ENCODE measurements at places on chromosomes 2 and 18. TPM values are rescaled to one million over a fixed set of nuclear protein-coding genes. Genes with fewer than 3 reads are reported as not detected.

The COL4A4 gene
- 41.4 TPM for polyA plus RNA-seq

The NOL4 gene
- polyA plus RNA-seq, result 2.5 TPM

The STAT4 gene
- polyA plus RNA-seq, result 7.6 TPM

The KLHL29 gene
- polyA plus RNA-seq, result 14.6 TPM

The CHST10 gene
- 22.4 TPM for polyA plus RNA-seq

The IGFBP5 gene
- polyA plus RNA-seq, result 337 TPM

The ALPG gene
- polyA plus RNA-seq, result not detected

The LINC00305 gene
- polyA plus RNA-seq, result 2.8 TPM

The ZNF532 gene
- polyA plus RNA-seq, result 107 TPM

The IWS1 gene
- 79.4 TPM for polyA plus RNA-seq

The CSRNP3 gene
- polyA plus RNA-seq, result 9.9 TPM

The LAMA3 gene
- polyA plus RNA-seq, result 1.7 TPM

The MERTK gene
- polyA plus RNA-seq, result 17.0 TPM

The FBXO48 gene
- polyA plus RNA-seq, result 1.6 TPM

The CAPG gene
- 107 TPM for polyA plus RNA-seq

The PID1 gene
- 5.0 TPM for polyA plus RNA-seq

The PROM2 gene
- 42.8 TPM for polyA plus RNA-seq

Measured in renal cortex interstitium (tissue), 15 donors.